MG63 (cell line): ENCODE measurements at places on chromosomes 16 and 17.
A peak's percentile ranks its signal among the peaks of the same experiment; 100 is the strongest.

- DNase-seq = no peak
These were observed 31.6 kb downstream of the ADGRG5 start for GRCh38 chr16:57574086-57574485.

DNA sequence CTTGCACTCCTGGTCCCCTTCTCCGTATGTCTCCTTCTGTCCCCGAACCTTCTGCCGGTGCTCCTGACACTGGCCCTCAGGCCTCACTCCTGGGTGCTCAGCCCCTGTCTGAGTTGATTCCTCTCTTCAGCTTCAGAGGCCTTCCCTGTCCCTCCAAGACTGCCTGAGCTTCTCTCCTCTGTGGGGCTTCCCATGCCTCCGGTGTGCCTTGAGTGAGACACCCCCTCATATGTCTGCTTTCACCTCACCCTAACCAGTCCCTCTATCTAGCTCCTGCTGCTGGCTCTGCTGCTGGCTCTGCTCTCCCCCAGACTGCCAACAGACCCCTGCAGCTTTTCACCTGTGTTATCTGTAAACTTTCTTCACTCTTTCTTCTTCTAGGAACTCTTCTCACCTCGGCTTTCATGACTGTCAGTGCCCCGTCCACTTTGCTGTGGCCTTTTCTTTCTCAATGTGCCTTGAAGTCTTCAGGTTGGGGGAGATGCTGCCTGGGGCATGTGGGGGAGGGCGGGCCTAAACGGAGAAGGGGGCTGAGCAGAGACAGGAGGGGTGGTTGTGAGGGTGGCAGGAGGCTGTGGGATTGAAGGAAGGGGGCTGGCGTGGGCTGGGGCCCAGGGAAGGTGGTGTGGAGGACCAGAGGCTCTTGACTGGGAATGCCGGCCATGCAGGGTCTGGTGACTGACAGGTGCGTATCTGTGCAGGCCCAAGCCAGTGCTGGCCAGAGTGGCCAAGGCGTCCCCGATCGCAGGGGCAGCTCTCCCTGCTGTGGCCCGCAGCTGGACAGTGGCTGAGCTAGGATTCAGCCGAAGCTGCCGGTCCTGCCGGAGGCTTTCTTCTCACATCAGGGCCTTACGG is 81.3 kb downstream of the METRNL start:
- DNase-seq = no peak

DNA sequence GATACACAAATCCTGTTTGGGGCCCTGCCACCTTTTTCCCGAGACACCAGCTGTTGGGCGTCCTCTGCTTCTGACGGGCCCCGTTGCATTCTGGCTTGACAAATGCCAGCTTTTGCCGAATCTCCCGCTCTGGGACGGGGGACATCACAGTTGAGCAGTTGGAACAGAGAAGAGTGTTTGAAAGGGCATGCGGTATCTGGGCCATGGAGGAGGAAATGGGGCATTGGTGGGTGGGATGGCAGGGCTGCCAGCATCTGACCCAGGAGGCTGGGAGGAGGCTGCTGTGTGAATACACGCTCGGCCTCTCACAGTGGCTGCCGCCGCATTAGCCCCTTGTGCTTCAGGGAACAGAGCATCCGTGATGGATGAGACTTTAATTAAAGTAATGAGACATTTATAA is 184.3 kb upstream of the TNRC6C start:
- DNase-seq = no peak

- DNase-seq = no peak
These were observed 48.4 kb downstream of the RNF157 start for GRCh38 chr17:76191896-76192295.

GRCh38 chr17:56624309-56624708 is 30.8 kb downstream of the NOG start:
- no peak for DNase-seq

GRCh38 chr16:28491230-28491969 is 474 bp downstream of the CLN3 start:
- DNase-seq = peak; percentile 33

DNA sequence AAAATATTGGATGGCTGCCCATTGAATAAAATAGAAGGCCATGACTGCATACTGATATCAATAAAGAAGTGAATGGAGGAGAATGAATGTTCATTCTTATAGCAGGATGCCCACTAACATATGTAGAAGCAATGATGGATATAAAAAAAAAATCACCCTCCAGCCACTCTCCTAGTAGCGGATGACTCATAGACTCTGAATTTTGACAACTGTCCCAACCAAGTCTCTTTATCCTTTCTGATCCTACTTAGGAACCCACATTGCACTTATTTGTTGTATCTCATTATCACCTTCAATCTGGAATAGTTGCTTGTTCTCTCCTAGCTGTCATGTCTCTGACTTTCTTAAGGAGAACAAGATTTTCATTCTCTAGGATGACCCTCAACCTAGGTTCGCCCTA is 429.9 kb downstream of the HS3ST3B1 start:
- DNase-seq = no peak

DNA sequence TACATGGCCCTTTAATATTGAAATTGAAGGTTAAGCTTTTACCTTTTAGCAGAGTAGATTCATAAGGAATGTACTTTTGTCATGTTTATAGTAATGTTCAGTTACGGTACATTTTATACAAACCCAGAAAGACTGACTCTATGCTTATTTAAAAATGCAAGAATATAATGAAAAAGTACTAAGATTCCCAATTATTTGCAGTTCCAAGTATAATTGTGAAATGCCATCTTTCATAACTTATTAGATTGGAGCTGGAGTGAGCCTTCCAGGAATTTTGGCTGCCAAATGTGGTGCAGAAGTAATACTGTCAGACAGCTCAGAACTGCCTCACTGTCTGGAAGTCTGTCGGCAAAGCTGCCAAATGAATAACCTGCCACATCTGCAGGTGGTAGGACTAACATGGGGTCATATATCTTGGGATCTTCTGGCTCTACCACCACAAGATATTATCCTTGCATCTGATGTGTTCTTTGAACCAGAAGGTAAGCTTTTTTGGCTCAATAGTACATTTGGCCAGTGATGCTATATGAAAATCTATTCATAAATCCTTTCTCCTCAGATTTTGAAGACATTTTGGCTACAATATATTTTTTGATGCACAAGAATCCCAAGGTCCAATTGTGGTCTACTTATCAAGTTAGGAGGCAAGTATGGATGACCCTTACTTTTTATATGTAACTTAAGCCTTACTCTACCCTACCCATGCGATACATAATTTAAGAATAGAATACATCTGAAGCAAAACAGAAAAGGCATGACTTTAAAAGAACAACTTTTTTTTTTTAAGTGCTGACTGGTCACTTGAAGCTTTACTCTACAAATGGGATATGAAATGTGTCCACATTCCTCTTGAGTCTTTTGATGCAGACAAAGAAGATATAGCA is 4.2 kb downstream of the SRSF2 start:
- DNase-seq = peak; percentile 44

DNA sequence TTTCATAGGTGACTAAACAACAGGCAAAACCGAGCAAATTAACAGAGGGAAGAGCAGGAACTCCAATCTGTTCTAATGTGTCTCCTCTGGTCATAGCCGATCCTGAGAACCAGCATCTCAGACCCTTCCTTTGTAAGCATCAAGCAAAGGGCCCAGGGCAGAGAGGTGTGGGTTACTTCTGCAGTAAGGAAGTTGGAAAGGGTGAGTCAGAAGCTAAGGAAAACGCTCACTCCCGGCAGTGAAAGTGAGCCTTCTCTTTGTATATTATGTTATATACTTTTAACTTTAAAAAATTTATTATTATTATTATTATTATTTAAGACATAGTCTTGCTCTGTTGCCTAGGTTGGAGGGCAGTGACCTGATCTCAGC is 77.7 kb downstream of the MRM3 start:
- no peak for DNase-seq

GRCh38 chr17:81364278-81365147 is 30.7 kb upstream of the BAHCC1 start:
- no peak for DNase-seq

GRCh38 chr17:57599271-57600045 is 145.6 kb downstream of the CCDC182 start:
- DNase-seq = no peak

- DNase-seq = peak; percentile 41
These were observed 1.1 kb downstream of the ZNF423 start for GRCh38 chr16:49854796-49855203.

DNA sequence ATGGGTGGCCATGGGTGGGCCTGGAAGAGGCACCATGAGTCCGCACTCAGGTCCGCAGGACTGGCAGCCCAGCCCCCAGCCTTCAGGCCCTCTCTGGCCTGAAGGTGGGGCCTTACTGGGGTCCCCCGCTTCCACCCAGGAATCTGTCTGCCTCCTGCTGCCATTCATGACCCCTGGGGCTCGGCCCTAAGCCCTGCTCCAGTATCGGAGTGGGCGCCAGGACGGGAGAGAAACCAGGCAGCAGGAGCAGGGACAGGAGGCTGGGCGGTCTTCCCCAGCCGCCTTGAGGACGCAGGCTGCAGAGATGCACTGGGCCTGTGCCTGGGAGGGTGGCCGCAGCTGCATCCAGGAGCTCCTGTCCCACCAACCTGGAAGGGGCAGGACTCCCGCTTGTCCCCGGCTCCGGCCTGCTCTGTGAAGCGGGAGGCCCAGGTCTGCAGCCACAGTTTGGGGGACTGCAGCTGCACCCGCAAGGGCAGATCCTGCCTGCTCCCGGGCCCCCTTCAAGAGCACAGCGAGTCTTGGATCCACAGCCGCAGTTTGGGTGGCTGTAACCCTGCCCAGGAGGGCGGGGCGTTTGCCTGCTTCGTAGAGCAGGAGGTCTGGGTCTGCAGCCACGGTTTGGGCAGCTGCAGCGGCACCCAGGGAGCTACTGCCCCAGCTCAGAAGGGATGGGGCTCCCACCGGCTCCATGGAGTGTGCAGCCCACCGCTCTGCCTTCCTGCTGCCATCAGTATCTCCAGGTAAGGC is 81.8 kb upstream of the DNAJA2 start:
- DNase-seq = no peak

- DNase-seq = peak; percentile 14
These were observed 68.7 kb downstream of the RAI1 start for GRCh38 chr17:17749921-17750320.

GRCh38 chr17:2794111-2794803 is 2.0 kb upstream of the RAP1GAP2 start:
- no peak for DNase-seq

DNA sequence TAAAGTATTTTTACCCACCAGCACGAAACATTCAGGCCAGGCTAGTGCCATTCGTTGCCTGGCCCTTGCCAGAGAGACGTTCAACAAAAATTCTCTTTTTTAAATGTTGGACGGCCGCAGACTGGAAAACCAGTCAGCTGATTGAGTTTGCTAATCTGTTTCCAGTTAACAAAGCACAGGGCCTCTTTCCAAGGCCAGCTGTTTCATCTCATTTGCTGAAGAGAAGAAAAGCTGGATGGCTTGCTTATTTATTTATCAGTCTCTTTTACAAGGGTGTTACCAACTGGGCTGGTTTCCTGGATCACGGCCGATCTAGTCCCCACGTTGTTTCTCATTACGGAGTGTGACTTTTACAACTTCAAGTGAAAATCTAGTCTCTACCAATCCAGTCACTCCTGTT is 418.7 kb upstream of the DYNLRB2 start:
- no peak for DNase-seq

DNA sequence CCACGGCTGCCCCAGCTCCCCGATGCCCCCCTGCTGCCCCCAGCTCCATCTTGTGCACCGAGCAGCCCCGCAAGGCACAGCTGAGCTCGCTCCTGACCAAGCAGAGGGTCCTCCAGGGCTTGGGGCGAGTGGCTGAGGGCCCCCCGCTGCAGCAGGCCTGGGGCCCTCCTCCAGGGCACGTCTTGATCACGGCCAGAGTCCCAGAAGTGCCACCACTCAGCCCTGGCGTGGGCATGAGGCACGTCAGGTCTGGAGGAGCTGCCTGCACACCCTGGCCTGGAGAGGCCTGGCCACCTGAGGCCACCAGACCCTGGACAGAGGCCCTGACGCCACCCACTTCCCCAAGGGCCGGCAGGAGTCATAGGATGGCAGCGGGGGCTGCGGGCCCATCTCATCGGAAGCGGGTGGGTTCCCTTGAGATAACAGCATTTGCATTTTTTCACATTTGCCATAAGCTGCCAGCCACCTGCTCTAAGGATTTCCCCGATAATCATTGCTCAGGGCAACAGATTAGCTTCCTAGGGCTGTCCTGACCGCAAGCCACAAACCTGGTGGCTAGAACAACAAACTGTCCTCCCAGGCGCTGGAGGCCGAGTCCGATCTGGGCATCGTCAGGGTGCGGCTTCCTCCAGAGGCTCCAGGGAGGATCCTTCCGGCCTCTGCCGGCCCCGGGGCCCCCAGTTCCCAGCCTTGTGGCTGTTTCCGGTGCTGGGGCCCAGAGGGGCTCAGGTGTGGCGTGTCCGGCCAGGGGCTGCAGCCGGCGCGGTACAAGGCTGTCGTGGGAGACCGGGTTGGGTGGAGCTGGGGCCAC is 23.9 kb upstream of the C1QTNF8 start:
- no peak for DNase-seq

- DNase-seq = peak; percentile 98
These were observed 4.7 kb downstream of the VASN start for GRCh38 chr16:4376126-4376892.

DNA sequence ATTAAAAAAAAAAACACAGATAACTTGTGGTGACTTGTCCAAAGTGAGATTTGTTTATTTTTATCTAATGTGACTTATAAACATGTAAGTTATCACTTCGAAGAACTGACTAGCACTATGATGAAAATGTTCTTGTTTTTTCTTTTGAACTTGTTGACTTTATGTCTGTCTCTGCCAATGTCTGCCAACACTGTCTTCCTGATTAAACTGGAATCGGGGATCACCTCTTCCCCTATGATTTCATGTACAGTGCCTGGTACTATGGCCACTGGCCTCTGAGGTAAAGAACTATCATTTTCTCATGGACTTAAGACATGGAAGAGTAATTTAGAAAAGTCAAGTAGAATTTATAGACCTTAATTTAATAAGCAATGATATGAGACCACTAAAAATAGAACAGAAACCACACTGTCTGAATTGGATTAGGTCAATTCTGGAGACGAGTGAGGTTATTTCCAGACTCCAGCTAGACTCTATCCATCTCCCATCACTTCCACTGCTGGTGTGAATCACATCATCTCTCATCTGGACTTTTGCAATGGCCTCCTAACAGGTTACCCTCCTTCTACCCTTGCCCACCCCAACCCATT is 8.9 kb downstream of the C17orf78 start:
- no peak for DNase-seq

- DNase-seq = no peak
These were observed 141.1 kb downstream of the MRM1 start for GRCh38 chr17:36742267-36743000.

- no peak for DNase-seq
These were observed 21.5 kb downstream of the RPH3AL start for GRCh38 chr17:330993-331701.
